Stimulated activated CD8-positive, alpha-beta memory T cell treated with anti-CD3 and anti-CD28 coated beads, Interleukin-15, amount 100 ng/mL, for 1 hour (primary cell): ENCODE measurements at places on chromosomes 1 and 21.

DNA sequence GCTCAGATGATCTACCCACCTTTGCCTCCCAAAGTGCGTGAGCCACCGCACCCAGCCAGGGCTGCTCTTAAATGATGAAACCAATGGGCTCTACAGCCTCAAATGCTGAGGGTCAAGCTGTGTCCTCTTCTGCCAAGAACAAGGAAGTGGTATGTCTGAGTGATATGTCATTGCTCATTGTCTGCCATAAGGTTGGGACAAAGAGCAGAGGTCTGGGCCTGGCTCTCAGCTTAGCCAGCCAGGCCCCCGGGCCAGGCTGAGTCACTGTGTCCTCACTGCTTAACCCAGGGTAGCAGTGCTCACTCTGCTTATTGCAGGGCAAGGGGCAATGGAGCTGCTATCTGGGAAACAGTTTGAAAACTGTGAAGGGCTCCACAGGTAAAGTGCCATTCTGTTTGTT is 8.3 kb upstream of the ETS2 start:
- DNase-seq, result no peak

- no peak for DNase-seq
Measured at GRCh38 chr1:245406426-245406825, 251.6 kb downstream of the KIF26B start.

GRCh38 chr1:84698151-84699110 is 8.2 kb upstream of the SSX2IP start:
- no peak for DNase-seq

DNA sequence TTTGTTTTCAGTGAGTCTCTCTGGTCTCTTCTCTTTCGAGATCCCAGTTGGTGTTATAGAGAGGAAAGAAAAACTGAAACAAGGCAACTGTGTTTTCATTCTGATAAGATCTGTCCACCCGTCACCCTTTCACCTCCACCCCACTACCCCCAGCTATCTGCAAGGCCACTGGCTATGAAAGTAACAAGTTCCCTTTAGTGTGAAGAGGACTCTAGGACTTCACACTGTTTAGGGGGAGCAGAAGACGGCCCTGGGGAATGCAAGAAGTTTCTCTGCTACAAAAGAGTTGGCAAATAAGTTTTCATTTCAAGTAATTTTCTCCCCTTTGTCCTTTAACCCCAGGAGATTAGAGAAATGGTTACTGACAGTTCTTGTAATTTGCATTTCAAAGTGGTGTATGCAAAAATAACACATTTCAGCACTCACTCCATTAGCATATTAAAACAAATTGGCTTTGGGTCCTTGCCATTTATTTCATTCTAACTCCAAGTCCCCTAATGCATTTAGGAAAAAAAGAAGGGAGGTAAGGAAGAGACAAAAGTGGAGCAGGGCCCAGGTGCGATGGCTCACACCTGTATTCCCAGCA is 79.6 kb upstream of the PPM1J start:
- DNase-seq, result no peak

GRCh38 chr1:10897981-10898728 is 101.7 kb upstream of the CASZ1 start:
- no peak for DNase-seq

DNA sequence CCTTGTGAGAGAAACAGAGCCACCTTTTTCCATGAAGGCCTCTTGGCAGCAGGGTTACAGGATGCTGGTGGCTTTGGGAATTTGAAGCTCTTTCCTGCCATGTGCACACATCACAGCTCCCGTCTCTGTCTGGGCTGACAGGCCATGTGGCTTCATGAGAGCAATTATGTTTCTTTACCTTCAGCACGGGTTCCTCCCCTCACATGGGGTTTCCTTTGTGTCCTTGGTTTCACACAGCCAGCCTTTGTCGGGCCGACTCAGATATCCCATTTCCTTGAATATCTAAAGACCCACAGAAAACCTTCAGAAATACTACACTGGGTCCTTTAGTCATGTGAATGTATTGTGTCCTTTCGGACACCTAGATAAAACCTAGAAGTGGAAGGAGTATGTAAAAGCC is 7.1 kb downstream of the CLIC6 start:
- no peak for DNase-seq

- DNase-seq, result no peak
Measured at GRCh38 chr1:165863346-165863745, 35.9 kb downstream of the UCK2 start.

GRCh38 chr1:245809361-245809760 is 654.6 kb downstream of the KIF26B start:
- DNase-seq, result no peak

GRCh38 chr21:20353351-20353750 is 644.9 kb upstream of the NCAM2 start:
- no peak for DNase-seq

DNA sequence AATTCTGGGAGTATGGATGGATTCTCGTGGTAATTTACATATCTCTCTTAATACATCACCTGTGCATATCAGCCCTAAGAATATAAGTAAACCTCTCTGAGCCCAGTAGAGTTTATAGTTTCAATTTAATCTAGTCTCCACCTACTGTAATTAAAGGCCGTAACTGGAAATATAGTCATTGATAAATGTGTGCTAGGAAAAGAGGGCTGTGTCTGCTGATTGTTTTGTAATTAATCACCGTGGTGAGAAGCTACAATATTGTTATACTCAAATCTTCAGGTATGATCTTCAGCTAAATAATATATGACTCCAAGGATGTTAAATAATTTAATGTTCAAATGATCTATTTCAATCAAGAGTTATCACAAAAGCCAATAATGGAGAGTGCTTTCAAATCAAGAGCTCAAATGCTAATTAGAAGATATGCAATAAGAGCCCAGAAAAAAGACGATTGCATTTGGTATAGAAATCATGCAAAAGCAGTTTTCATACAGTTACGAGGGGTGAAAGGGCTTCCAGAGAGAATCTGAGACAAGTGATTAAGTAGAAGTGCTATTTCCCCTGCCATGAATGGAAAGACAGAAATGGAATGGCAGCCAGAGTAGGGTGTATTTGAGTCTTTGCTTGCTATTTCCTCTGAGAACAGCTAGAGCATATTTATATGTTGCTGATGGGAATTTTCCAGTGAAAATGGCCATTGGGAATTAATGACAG is 1134.3 kb downstream of the NCAM2 start:
- no peak for DNase-seq

DNA sequence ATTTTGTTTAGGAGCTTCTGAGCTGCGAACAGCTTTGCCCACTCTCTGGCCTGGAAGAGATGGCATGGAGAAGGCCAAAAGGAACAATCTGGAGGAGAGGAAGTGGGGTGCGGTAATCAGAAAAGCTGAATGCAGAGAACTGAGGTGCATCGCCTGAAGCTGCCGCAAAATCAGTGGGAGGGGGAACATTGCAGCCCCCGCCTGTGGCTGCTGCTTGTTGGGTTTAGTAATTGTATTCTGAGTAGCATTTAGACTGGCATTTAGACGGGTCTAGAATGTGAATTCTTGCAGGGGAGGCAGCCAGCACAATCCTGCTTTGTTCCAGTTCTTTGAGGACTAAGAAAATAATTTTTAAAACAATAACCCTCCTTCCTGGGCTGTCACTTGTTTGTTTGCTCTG is 25.4 kb downstream of the NFASC start:
- no peak for DNase-seq

DNA sequence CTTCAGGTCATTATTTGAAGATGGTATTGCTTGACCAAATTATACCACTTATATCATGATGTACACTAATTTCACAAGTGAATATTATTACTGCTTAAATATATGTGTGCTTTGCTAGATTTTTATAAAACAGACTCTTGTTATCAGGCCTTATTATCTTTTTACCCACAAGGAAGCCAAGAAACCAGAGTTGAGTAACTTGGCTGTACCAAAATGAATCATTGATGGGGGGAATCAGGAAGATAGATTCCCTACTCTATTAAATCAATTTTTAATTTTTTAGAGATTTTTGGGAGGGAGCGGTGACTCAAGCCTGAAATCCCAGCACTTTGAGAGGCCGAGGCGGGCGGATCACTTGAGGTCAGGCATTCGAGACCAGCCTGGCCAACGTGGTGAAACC is 16.0 kb upstream of the SCCPDH start:
- DNase-seq, result no peak

GRCh38 chr1:93171549-93172034 is 8.6 kb downstream of the TMED5 start:
- no peak for DNase-seq

DNA sequence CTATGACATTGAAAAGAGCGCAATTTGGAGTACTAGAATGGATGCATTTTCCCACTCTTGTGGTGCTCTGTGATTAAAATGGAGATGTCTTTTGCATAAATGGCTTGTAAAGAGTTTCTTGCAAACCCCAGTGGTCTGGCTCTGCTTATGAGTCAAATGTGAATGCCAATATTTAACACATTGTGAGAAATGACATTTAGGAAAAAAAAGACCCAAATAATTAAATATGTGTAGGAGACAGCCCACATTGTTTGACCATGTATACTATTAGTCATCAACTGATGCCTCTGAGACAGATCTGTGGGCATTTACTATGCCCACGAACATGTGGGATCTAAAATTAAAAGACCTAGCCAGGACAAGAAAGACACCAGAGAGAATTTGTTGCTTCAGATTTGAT is 22.2 kb upstream of the RUNX1 start:
- DNase-seq, result no peak

- DNase-seq, result no peak
Measured at GRCh38 chr1:14323568-14324247, 274.8 kb upstream of the KAZN start.

DNA sequence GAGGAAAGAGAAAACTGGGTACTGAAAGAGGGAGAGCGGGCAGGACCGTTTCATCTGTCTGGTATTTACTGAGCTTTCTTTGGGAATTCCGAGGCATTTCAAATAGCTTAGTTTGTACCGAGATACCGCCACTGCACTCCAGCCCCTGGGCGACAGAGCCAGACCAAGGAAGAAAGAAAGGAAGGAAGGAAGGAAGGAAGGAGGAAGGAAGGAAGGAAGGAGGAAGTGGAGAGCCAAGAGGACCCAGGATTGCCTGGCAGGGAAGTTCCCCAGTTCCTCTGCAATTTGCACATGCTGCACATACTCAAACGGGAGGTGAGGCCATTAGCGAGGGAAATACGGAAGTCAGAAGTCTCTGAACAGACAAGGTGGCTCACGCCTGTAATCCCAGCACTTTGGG is 961 bp upstream of the FUCA1 start:
- no peak for DNase-seq

DNA sequence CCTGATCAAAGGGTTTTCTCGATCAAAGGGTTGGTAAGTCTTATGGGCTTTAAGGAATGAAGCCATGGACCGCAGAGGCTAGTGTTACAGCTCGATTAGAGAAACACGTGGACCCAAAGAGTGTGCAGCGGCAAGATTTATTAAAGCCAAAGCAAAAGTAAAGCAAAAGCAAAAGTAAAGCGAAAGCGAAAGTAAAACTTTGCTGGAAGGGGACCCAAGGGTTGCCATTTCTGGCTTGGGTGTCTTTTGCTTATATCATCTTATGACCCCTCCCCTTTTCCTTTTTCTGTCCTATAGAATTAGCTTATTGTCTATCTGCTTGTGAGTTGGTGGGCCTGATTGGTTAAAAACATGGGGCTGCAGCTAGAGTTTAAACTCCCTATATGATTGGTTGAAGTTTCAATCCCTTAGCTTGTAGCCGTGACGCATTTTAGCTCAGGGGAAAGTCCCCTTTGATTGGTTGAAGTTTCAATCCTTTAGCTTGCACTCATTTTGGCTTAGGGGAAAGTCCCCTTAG is 957.0 kb downstream of the AMY1C start:
- no peak for DNase-seq

DNA sequence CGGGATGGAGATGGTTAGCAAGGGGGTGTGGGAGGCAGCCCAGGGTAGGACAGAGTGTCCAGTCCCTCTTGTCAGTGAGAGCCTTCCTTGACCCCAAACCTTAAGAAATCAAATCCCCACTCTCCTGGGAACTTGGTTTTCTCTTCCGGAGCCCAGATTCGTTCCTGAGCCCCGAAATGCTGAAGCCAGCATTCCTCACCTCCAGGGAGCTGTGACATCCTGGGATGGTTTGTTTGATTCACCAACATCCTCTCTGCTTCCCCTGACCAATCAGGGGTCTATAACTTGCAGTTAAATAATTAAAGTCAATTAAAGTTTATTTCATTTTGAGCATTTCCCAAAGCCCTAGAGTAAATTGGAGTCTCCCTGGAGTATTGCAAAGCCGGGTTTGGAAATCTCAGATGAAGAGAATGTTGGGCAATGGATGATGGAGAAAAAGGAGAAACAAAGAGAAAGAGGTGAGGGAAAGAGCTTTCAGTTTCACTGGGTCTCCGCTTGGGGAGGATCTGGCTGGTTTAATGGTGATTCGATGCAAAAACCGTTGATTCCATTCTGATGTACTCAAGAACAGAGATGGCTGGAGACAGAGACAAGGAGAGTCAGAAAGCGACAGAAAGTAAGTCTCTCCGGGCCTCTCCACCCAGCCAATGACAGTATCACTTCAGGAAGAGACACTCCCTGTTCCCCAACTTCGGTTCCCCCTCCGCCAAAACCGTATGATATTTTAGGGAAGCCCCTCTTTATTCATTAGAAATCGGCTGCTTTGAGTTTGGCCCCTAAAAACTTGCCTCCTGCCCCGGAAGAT is 12.8 kb upstream of the ALX3 start:
- no peak for DNase-seq

GRCh38 chr1:243731974-243732625 is 117.9 kb downstream of the AKT3 start:
- DNase-seq, result no peak

- DNase-seq, result no peak
Measured at GRCh38 chr21:34574601-34575529, 40.0 kb downstream of the RCAN1 start.

- no peak for DNase-seq
Measured at GRCh38 chr1:44059664-44060355, 28.5 kb upstream of the SLC6A9 start.

GRCh38 chr1:96340686-96341085 is 380.9 kb upstream of the PTBP2 start:
- no peak for DNase-seq

DNA sequence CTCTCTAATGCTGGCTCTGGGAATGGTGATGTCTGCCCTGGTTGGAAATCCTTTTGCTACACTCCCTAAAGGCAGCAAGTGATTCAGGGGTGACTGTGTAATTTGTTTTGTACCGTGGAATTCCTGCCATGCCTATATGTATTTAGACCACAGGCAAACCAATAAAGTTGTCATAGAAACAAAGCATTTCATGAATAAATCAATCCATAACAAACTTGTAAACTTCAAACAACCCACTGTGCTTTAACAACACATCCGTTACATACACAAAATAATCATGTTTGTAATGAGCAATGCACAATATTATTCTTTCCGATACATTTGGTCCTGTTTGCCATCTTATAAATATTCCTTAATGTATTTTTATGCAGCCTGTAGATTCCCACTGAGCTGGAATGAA is 330.3 kb upstream of the SNX7 start:
- DNase-seq, result no peak

- DNase-seq, result no peak
Measured at GRCh38 chr1:21568809-21569385, 59.7 kb downstream of the ALPL start.

- no peak for DNase-seq
Measured at GRCh38 chr1:10814976-10815857, 18.8 kb upstream of the CASZ1 start.

- no peak for DNase-seq
Measured at GRCh38 chr1:72366466-72366865, 84.1 kb upstream of the NEGR1 start.

GRCh38 chr1:245587435-245588115 is 432.8 kb downstream of the KIF26B start:
- no peak for DNase-seq
